ENCODE measurements at places on chromosomes 5 and 9. TPM values are rescaled to one million over a fixed set of nuclear protein-coding genes. Genes with fewer than 3 reads are reported as not detected.

DNA sequence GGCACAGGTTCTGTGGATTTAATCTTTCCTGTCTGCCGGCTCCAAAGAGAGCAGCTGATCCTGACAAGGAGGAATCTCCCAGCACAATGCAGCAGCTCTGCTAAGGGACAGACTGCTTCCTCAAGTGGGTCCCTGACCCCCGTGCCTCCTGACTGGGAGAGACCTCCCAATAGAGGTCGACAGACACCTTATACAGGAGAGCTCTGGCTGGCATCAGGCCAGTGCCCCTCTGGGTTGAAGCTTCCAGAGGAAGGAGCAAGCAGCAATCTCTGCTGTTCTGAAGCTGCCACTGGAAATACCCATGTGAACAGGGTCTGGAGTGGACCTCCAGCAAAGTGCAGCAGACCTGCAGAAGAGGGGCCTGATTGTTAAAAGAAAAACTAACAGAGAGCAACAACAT is 630.2 kb upstream of the FTMT start:
- no peak for DNase-seq

DNA sequence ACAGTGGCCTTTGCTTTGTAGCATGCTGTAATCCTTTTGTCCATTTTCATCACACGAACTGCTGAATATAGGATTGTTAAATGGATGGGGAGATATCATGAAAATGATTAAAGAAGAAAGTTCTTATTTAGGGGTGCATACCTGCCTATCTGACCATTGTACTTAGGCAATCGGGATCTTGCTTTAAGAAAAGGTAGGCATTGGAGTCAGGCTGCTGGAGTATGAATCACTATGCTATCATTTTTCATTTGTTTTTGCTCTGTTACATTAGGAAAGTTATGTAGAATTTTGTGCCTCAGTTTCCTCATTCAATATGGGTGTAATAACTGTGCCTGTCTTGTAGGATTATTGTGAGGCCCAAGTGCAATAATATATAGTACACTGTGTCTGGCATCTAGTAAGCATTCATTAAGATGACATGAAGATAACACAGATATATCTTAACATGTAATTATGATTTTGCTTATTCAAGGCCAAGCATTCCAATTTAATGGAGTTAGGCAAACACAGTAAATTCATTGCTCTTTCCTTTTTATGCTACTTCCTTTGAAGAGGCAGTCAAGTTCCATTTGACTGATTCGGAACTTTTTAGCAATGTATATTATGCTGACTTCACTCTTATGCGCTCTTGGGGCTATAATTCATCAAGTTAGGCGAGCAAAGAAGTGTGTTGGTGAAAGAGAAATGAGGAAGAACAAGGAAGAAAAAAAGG is 109.9 kb upstream of the CDKN2B start:
- DNase-seq = no peak

GRCh38 chr9:127567730-127568617 is 44.1 kb upstream of the STXBP1 start:
- no peak for DNase-seq

PHF24 gene
- total RNA-seq = not detected

PCDHB9 gene
- 0.05 TPM for total RNA-seq

Measured in left lobe of liver (tissue), 2 donors.